ENCODE measurements at places on chromosomes 11 and 22. TPM values are rescaled to one million over a fixed set of nuclear protein-coding genes. Genes with fewer than 3 reads are reported as not detected.

DNA sequence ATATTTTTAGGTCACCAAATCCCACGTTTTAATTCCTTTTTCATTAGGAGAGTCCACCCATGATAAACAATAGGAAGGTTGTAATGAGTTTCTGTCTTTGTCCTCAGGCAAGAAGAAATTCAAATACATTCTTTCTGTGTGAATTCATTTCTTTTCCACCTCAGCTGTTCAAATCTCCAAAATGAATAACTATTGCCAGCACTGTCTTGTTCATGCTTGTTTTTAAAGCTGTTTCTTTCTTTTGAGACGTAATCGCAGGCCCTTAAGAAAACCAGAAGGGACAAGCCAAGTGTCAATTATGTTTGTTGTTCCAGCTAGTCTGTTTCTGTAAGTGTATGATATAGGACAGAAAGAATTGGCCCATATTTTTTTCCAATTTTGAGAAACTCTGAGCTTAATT, 20.2 kb downstream of the MMP27 start:
- DNase-seq = no peak

The ANO9 gene
- total RNA-seq = 0.18 TPM

DNA sequence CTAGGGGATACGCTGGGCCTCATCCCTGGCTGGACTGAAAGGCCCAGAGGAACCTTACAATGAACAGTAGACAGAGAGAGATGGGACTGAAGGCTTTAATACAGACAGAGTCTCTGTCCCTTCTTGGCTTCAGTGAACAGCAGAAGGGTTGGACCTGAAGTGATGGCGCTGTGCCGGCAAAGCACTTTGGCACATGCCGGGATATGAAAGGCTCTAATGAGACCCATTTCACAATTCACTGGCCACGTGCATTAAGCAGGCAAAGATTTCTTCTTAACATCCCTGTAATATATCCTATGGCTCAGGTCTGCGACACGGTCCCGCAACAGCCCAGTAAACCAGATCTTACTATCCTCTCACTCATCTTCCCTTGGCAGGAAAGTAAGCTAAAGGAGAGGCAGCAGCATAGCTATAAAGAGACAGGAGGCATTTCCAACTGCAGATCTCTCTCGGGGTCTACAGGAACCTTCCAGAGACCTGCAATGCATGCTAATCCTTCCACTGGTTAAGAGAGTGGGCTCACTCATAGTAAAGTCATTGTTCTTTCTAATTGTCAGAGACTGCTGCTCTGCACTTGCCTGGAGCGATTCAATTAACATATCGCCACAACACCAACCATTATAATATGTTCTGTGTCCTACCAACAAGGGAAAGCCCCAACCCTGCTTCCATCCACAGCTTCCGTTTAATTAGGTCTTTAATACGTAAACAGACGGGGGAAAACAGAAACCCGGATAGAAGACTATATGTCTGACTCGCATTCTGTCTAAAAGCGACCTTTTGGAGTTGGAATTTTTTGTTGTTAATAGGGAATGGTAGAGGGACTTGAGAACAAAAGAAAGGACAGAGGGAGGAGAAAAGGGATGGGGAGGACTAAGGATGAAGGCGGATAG, 1179.0 kb downstream of the LRRC4C start:
- DNase-seq = peak; percentile 86

GRCh38 chr11:40188848-40189247, 1270.6 kb downstream of the LRRC4C start:
- no peak for DNase-seq

- no peak for DNase-seq
Observed at GRCh38 chr11:30316237-30316636, 6.7 kb upstream of the ARL14EP start.

DNA sequence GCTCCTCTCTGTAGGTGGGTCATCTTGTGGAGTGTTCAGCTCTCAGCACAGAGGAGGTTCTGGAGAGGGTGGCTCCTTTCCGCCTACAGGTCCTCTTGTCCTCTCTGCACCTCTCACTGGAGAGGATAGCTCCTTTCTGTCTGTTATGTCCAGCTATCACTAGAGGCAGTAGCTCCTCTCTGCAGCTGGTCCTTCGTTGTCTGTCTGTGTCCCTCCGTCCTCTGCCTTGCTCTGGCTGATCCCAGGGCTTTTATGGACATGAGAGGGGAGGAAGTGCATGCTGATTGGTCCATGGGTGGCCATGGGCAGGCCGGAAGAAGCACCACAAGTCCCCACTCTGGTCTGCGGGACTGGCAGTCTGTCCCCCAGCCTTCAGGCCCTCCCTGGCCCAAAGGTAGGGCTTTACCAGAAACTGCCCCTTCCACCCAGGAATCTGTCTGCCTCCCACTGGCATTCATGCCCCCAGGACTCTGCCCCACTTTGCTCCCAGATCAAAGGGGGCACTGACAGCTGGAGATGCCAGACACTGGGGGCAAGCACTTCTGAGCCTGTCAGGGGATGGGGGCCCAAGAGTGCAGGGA, 38.6 kb upstream of the CALCB start:
- DNase-seq = no peak

Measured in right cardiac atrium (tissue), 5 donors.